ENCODE measurements at places on chromosomes 3 and 15. TPM values are rescaled to one million over a fixed set of nuclear protein-coding genes. Genes with fewer than 3 reads are reported as not detected.

GOLGA8G gene
- total RNA-seq, result not detected

DNA sequence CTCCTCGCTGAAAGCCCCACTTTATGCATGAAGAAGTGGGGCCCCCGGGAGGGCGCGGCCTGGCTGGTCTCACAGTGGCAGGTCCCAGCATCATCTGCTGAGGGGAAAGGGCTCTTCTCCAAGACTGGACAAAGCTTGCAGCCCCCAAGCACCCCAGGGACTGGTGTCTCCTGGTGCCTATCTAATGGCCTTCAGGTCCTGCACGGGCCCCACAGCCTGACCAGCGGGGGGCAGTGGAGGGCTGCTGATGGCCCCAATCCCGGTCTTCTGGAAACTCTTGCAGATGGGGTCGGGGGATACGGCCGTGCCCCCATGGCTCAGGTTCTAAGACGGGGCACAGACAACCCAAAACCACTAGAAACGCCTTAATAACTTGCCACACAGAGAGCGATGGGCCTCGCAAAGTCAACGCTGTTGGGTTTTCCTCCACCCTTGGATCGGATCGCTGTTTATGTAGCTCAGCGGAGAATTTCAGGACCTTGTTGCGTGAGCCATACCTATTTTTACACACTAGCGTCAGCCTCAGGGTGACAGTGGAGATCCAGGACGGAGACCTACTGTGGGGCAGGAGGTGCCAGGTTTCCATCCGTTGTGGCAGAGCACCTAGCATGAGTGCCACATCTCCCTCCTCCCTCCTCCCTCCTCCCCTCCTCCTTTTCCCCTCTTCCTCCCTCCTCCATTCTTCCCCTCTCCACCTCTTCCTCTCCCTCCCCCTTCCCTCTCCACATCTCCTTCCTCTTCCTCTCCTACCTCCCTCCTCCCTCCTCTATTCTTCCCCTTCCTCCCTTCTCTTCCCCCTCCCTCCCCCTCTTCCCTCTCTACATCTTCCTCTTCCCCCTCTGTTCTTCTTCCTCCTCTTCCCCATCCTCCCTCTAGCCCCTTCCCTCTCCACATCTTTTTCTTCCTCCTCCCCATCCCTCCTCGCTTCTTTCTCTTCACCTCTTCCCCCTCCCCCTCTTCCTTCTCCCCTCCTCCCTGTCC lies 79.3 kb upstream of the ALDH1L1 start:
- DNase-seq, result no peak

DNA sequence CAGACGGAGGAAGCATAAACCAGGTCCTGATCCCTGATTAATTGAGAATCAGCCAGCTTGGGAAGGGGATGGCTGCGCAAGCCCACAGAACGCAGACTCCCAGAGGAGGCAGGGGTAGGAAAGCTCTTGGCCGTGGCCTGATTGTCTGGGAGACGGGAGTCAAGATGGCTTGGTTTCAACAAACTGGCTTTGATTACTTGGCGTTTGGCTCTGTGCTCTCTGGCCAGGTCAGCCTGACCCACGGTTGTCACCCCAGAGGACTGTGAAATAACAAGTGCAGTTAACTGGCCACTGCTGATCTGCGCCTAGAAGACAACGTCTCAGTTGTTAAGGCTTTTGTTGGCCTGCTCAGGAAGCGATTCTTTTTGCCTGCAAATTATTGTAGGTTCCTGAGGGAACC lies 387.0 kb upstream of the PROK2 start:
- DNase-seq, result no peak

DNA sequence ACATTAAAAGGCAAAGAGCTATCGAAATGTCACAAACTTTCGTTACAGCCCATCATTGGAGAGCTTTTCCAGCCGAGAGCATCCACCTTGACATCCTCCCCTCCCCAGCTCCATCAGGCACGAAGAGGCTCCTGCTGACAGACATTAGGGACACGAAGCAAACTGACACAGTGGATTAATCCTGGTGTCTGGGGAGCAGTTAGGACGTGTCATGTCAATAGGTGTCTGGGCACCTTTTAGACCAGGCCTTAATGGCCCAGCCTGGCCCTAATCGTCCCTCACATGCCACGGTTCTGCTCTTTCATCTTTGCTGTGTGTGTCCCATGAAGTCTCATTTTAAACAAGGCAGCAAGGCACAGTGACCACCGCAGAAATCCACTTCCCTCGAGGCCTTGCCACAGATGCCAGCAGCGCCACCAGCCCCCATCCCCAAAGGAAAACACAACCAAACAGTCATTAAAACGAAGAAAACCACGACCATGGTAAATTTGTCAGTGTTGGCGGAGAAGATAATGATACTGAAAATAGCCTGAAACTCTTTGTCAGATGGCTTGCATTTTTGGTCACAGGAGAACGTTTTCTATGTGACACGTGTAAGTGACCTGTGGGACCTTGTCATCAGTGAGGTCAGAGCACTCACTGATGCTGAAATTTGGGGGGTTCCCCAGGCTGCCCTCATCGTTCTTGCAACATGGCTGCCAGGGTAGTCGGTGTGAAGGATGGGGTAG lies 16.3 kb upstream of the PCSK6 start:
- no peak for DNase-seq

- DNase-seq, result no peak
Observed at GRCh38 chr15:52392008-52392687, 96.5 kb upstream of the MYO5C start.

DNA sequence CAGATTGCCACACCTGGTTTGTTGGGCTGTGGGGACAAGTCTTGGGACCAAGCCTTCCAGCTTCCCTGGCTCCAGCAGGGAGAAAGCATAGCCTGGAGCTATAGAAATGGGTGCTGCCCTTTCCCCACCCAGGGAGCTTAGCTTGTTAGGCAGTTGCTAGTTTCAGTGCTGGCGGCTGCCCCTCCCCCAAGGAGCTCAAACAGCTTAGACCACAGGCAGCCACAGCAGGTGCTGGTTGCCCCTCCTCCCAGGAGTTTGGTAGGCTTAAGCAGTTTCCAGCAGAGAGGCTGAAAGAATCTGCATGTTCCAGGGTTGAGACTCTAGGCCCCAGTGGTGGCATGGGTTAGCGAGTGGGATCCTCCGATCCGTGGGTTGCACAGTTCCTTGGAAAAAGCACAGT lies 889.7 kb downstream of the IGSF11 start:
- DNase-seq, result no peak

FBXW12 gene
- not detected for total RNA-seq

SPTSSB gene
- 3.5 TPM for total RNA-seq

GRCh38 chr3:158369279-158369678 lies 201.7 kb upstream of the MLF1 start:
- DNase-seq, result no peak

IQCB1 gene
- 17.8 TPM for total RNA-seq

ZNF385D gene
- total RNA-seq, result 0.82 TPM

DNA sequence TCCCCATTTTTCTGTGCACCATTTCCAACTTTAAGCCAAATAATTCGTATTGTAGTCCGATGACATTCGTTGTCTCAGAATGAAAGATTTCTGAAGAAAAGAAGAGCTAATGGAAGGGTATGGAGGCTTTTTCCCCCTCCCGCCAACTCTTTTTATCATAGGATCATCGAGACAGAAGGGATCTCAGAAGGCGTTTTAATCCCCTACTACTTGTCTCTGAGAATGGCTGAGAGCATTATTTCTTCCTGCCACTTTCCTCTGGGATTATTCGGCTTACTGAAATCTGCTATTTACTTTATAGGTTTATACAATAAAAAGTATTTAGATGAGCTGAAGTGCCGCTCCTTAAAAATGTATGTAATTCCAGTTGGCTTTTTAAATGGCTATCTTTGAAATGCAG lies 789.8 kb downstream of the EDEM1 start:
- DNase-seq, result no peak

- DNase-seq, result no peak
Observed at GRCh38 chr3:194824100-194824499, 138.4 kb downstream of the FAM43A start.

DNA sequence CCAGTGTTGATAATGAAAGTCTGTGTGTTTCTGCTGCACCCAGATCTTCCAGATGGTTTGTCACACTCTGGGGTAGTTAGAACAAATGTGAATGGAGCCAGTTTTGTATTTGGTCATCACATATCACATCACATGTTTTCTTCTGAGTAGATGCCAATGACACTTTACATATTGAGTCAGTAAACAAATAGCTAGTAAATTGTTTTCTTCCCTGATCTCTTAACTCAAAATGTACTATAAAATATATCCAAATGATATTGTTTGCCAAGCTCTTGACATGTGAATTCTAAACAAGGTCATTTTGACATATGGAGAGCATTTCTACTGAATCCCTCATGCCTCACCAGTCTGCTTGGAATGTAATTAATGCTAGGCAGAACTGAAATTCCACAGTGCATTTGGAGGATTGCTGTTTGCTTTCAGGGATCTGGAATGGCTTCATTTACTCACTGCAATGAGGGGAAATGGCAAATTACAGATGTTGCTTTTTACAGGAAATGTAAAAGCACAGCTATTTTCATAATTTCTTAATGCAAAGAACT lies 45.0 kb downstream of the PDHB start:
- no peak for DNase-seq

DNA sequence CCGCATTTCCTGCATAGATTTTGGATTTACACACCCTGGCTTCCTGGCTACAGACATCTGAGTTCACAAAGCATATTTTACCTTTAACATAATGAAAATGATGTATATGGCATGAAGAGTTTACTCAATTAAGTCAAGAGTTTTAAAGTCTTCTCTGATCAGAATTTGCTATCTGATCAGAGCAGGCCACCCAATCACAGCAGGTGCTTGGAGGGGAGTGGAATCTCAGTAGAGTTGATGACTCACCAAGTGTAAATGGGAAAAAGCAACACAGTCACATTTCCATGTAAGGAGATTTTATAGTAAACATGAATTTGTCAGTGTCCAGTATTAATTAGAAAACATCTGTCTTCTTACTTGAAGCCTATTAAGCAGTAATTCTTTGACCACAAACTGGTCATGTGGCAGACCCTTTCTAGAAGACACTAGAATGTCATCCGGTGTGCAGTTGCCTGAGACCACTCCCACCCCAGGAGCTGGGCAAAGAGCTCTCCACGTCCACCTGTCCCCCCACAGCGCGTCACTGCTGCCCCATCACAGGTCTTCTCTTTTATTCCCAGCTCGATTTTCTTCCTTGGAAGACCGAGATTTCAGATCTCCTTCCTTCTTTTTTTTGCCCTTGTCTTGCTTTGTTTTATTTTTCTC lies 10.8 kb downstream of the MESD start:
- no peak for DNase-seq

GRCh38 chr15:29534378-29534777 lies 264.8 kb upstream of the NSMCE3 start:
- no peak for DNase-seq

DNA sequence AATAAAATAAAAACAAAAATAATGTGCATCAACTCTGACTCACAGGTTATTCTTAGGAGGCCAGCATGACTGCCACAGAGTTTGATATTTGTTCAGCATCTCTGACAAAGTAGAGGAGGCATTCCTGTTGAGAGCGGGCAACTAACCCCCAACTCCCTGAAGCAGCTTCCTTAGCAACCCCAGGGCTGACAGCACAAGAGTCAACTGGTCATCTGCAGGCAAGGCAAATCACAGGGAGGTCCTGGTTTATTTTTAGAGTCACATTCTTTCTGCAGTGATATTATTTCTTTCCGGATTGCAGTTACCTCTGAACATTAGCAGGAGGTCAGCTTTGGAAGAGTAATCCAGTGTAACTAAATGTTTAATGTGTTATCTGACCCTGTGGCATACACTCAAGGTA lies 273.0 kb downstream of the PLCL2 start:
- no peak for DNase-seq

PRR23C gene
- total RNA-seq, result not detected

MORC1 gene
- total RNA-seq, result not detected

- DNase-seq, result no peak
Observed at GRCh38 chr3:39106851-39107387, 508 bp downstream of the GORASP1 start.

DNA sequence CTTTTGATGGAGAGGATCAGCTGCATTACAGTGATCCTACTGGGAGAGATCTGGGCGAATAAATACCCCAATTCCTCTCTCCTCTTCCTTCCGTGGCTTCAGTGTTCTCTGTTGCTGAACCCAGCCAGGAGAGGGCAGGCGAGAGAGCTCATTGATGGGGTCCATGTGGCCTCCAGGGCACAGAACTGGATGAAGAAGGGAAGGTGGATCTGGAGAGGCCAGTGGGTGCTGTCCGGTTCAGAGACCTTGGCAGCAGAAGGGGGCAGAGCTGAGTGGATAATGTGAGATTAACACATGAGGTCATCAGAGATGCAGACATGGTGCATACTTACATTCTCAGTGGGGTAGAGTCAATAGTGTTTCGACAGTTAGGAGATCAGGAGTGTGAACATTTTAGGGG lies 193.6 kb downstream of the CLSTN2 start:
- DNase-seq, result no peak

CD86 gene
- 1.6 TPM for total RNA-seq

DNA sequence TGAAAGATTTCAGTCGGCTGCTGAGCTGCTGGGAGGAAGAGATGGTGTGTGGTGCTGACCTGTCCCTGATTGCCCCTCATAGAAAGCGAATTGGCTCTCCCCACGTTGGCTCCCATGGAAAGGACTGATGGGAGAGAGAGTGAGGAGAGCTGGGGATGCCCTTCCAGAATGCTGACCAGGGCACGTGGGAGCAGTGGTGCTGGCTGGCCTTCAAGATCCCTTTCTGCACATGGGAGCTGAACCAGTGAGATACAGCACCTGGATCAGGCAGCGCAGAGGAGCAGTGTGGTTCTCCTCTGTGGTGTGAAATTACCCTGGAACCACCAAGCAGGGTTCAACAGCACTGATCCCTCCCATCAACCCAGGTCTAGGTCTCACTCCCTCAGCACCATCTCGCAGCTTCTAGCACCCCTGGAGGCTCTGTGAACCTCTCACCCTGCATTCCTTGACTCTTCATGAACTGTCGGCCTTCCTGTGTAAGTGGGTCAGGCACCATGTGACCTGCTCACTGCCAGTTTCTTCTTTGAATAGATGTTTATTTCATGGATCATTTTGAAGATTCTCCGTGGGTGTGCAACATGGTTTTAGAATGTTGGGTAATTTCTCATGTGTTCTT lies 55.7 kb downstream of the CACNA1D start:
- DNase-seq, result no peak

GRCh38 chr3:144098691-144099090 lies 127.1 kb downstream of the DIPK2A start:
- DNase-seq, result no peak

EBLN2 gene
- 6.3 TPM for total RNA-seq

GRCh38 chr15:88894348-88894818 lies 961 bp downstream of the HAPLN3 start:
- DNase-seq, result no peak

GP5 gene
- not detected for total RNA-seq

OR5K2 gene
- not detected for total RNA-seq

ECE2 gene
- total RNA-seq, result not detected

COL7A1 gene
- total RNA-seq, result 52.8 TPM

RTF1 gene
- 29.3 TPM for total RNA-seq

RTP4 gene
- 0.38 TPM for total RNA-seq

GRCh38 chr3:108071368-108071767 lies 19.5 kb downstream of the CD47 start:
- no peak for DNase-seq

CMTM8 gene
- total RNA-seq, result 7.4 TPM

Measured in esophagus squamous epithelium (tissue), 5 donors.